ENCODE measurements at places on chromosomes 13 and 19. TPM values are rescaled to one million over a fixed set of nuclear protein-coding genes. Genes with fewer than 3 reads are reported as not detected.

The KPNA3 gene
- total RNA-seq, result 29.7 TPM

The PINLYP gene
- total RNA-seq, result 0.43 TPM

The C1QTNF9B gene
- not detected for total RNA-seq

The CD209 gene
- total RNA-seq, result not detected

The DENND1C gene
- 0.94 TPM for total RNA-seq

The CATSPERD gene
- total RNA-seq, result 0.65 TPM

The CPT1C gene
- total RNA-seq, result 1.7 TPM

The IL27RA gene
- 10.1 TPM for total RNA-seq

The ARHGEF18 gene
- 61.5 TPM for total RNA-seq

The GJB6 gene
- 0.29 TPM for total RNA-seq

The GGACT gene
- 5.2 TPM for total RNA-seq

The LILRB5 gene
- not detected for total RNA-seq

The IZUMO2 gene
- total RNA-seq, result not detected

The NCCRP1 gene
- 9.9 TPM for total RNA-seq

The PTPRS gene
- total RNA-seq, result 9.3 TPM

The OR7C1 gene
- total RNA-seq, result not detected

The SHISA7 gene
- total RNA-seq, result 0.17 TPM

The URAD gene
- not detected for total RNA-seq

The FEM1A gene
- total RNA-seq, result 10.4 TPM

The CCL25 gene
- not detected for total RNA-seq

The LILRA6 gene
- total RNA-seq, result not detected

The HAUS8 gene
- 25.5 TPM for total RNA-seq

The PSG6 gene
- total RNA-seq, result not detected

The ZSCAN4 gene
- not detected for total RNA-seq

The SKA3 gene
- 22.1 TPM for total RNA-seq

The LILRA5 gene
- total RNA-seq, result not detected

The ABHD8 gene
- total RNA-seq, result 20.9 TPM

The ACTMAP gene
- total RNA-seq, result 2.2 TPM

The GIPC3 gene
- not detected for total RNA-seq

The IL11 gene
- total RNA-seq, result 31.0 TPM

The LRRC4B gene
- total RNA-seq, result 0.07 TPM

The CYP4F3 gene
- not detected for total RNA-seq

The CLIP3 gene
- 0.51 TPM for total RNA-seq

The GNG7 gene
- total RNA-seq, result not detected

The SLC5A5 gene
- not detected for total RNA-seq

The CYP2A6 gene
- not detected for total RNA-seq

The ZNF266 gene
- total RNA-seq, result 9.1 TPM

The FGF22 gene
- 0.29 TPM for total RNA-seq

The ZNF682 gene
- total RNA-seq, result 2.8 TPM

The RFC3 gene
- total RNA-seq, result 45.1 TPM

The CDADC1 gene
- total RNA-seq, result 1.8 TPM

The ZNF69 gene
- 15.0 TPM for total RNA-seq

The LRFN3 gene
- 6.2 TPM for total RNA-seq

The ALOX5AP gene
- 2.0 TPM for total RNA-seq

The SPTBN4 gene
- 0.14 TPM for total RNA-seq

The CRLF1 gene
- 0.58 TPM for total RNA-seq

The TMEM59L gene
- not detected for total RNA-seq

The PRRG2 gene
- 1.0 TPM for total RNA-seq

The SHANK1 gene
- 0.29 TPM for total RNA-seq

The ZNF284 gene
- total RNA-seq, result 0.81 TPM

The NLRP4 gene
- total RNA-seq, result not detected

The B3GNT3 gene
- total RNA-seq, result 17.3 TPM

The REX1BD gene
- 141 TPM for total RNA-seq

The MUC16 gene
- total RNA-seq, result under 0.01 TPM

The ZNF559 gene
- total RNA-seq, result 7.3 TPM

The TMEM221 gene
- not detected for total RNA-seq

The ZNF763 gene
- total RNA-seq, result 1.7 TPM
